ENCODE measurements at places on chromosomes 5 and 9.

- no peak for DNase-seq
These were observed 26.6 kb upstream of the C9 start for GRCh38 chr5:39390945-39391344.

DNA sequence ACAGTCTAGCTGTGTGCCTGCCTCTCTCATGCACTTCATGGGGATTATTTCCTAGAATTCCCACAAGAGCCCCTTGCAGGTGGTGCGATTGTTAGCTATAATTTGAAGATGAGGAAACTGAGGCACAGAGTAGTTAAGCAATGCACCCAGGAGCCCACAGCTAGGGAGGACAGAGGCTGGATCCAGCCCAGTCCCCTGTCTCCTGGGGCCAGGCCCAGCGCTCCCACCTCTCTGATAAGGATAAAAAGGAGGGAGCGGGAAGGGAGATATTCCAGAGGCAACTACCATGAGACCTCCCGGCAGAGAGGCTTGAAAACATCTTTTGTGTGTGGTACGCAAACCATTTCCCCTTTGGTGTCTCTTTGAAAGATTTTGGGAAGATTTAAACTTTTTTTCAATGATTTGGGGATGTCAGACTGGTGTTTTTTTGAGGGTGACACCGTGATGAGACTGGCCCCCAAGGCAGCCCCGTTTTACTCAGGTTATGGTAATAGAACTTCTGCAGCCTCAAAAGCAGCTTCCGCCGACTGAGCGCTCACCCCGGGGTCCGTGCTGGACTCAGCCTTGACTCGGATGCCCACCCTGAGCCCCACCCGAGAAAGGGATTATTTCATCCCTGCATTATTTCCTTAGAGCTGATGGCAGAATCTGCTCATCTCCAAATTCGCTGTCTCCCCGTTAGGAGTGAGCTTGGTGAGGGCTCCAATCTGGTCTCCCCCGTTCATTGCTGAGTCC is 144.7 kb upstream of the IER5L start:
- no peak for DNase-seq

DNA sequence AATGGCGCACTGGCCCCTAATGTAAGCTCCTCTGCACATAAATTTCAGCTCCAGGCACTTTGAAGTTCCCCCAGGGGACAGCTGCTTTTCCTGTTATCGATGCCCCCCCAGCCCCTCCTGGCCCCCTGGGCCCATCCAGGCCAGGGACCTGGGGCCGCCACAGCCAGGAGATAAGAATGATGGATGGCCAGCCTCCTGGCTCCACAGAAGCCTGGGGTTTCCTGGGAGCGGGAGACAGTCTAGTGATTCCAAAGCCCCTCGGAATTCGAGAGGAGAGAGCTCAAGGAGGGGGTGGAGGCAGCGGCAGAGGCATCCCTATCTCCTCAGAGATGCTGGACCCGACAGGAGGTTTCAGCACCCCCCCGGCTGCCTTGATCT is 98.4 kb upstream of the HAND1 start:
- no peak for DNase-seq

DNA sequence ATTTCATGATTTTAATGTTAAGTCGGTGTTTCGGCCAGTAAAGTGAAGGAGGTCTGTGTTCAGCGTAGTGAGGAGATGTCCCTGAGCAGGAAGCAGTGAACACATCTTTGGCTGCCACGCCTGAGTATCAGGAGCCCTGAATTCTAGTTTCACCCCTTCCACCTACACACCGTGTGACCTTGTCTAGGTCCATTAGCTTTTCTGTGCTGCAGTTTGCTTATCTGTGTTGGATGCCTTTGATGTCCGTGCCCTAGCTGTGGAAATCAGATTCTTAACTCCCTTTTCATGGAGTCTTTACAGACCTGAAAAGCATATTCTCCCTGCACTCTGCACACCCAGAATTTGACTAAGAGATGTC is 601 bp downstream of the FBXO38 start:
- no peak for DNase-seq

GRCh38 chr5:181114844-181115778 is 15.9 kb downstream of the OR2V1 start:
- no peak for DNase-seq
